ENCODE measurements at places on chromosomes 16 and 17.

DNA sequence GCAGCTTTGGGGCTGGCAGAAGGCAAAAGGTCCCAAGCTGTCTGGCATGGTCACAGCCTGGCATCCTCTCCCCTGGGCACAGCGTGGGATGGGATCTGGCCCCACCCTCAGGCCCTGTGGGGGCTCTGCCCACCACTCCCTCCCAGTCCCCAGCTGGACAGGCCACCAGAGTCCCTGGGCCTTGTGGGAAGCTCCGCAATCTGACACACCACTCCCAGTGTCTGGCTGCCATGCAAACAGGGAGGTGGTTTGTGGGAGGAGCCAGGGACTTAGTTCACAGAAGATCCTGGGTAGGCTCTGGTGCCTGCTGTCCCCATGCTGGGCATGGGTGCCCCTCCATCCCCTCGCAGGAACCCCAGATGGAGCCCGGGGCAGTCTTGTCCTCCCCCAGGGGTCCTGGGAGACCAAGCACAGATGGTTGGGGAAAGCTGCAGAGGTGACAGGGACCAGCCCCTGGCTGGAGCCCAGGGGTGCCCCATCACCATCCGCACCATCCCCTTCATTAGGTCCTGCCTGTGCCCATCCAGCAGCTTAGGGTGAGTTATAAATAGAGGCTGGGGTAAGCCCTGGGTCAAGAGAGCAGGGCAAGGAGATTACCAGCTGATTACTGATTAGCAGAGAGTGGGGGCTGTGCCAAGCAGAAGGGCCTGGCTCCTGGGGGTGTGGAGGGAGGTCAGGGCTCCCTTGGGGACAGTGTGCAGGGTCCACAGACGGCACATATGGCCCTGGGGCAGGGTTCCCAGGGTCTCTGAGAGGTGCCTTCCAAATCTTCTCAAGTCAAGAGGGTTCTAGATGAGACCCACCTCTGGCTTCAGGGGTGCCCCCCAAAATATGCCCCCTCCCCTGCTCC, 6.2 kb downstream of the FSCN2 start:
- H3K27ac ChIP-seq: no peak overlapping the region
- peaks cover 8% of the 10 kb centered on the region for H3K27me3 ChIP-seq
- H3K36me3 ChIP-seq: no peaks in the 10 kb centered on the region
- H3K4me1 ChIP-seq: peaks cover 26% of the 10 kb centered on the region
- no peak for DNase-seq
- H3K4me3 ChIP-seq: no peak overlapping the region

DNA sequence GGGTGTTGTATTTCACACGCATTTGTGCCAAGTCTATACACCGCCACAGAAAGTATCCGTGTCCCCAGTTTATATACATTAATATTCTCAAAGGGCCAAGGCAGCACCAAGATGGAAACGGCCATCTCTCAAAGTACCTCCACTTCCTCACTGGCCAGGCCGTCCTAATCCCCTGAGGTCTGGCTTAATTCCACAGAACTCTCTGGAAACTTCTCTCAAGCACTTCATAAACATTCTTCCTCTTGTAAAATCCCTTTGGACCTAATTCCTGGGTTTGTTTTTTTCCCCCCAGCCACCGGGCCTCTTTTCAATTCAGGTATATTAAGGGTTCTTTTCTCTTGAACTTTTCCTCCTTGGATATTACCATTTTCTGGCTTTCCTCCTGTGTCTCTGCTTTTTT, 5.1 kb upstream of the ERN1 start:
- H3K4me1 ChIP-seq: peaks cover 7% of the 10 kb centered on the region
- no peak for DNase-seq
- H3K27me3 ChIP-seq: no peaks in the 10 kb centered on the region
- no peak overlapping the region for H3K4me3 ChIP-seq
- no peak overlapping the region for H3K27ac ChIP-seq

- peaks cover 5% of the 10 kb centered on the region for H3K27me3 ChIP-seq
- H3K4me3 ChIP-seq: no peak overlapping the region
- no peak overlapping the region for H3K27ac ChIP-seq
- H3K36me3 ChIP-seq: no peaks in the 10 kb centered on the region
Observed at GRCh38 chr16:56174411-56174810, 16.9 kb upstream of the GNAO1 start.

DNA sequence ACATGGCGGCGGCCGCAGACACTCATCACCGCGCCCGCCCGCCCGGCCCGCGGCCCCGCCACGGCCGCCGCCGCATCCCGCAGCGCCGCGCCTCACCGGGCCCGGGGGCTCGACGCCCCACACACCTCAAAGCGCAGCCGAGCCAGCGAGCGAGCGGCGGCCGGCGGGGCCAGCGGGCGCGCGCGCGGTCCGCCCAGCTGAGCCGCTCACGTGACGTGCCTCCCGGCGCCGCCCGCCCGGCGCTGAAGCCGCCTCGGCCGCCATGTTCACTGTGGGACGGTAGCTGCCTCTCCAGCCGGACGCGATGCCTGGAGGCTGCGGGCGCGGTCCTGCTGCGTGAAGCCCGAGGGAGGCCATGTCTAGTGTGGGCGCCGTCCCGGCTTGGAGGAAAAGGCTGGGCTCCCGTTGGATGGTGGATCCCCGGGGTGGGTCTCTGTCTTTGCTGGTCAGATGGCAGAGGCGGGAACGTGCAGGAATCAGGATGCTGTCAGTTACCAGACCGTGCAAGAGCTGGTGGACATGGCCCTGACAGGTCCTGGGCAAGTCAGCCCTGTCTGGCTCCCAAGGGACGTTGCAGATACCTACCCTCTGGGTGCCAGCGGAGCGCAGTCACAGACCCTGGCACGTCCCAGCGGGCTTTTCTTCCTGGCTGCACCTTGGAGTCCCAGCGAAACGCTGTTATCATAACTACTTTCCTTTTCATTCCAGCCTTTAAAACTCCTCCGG, at the start of gene USP31:
Gene USP31, minus strand, starts transcription at position 186 of the 726 bp plus-strand sequence. Its CDS starts 182 bp downstream, at position 4.
- H3K4me3 ChIP-seq: peak within 1 kb of the TSS; percentile 85
- no peaks in the 10 kb centered on the region for H3K36me3 ChIP-seq
- H3K4me1 ChIP-seq: no peaks in the 10 kb centered on the region
- peaks cover 2% of the 10 kb centered on the region for H3K27me3 ChIP-seq
- DNase-seq: peak; percentile 88

DNA sequence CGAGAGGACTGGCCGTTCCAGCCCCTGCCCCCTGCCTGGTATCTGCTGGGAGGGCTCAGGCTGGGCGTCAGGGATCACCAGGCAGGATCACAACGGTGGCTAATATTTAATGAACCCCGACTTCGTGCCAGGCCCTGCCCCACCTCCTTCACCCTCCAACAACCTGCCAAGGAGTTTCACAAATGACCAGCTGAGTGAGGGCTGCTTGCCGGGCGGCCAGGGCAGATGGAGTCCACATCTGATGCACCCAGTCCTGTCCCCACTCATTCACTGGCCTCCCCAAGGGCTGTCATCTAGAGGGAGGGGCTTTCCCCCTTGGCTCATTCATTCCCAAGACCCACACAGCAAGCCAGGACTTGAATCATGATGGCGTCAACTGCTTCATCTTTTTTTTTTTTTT, 17.5 kb downstream of the UBALD1 start:
- H3K27me3 ChIP-seq: peaks cover 28% of the 10 kb centered on the region
- H3K36me3 ChIP-seq: no peaks in the 10 kb centered on the region
- no peaks in the 10 kb centered on the region for H3K4me1 ChIP-seq
- no peak for DNase-seq
- H3K27ac ChIP-seq: no peak overlapping the region
- no peak overlapping the region for H3K4me3 ChIP-seq

Measured in T-cell (primary cell).